H7 (cell line): ENCODE measurements at places on chromosomes 6 and 20.

DNA sequence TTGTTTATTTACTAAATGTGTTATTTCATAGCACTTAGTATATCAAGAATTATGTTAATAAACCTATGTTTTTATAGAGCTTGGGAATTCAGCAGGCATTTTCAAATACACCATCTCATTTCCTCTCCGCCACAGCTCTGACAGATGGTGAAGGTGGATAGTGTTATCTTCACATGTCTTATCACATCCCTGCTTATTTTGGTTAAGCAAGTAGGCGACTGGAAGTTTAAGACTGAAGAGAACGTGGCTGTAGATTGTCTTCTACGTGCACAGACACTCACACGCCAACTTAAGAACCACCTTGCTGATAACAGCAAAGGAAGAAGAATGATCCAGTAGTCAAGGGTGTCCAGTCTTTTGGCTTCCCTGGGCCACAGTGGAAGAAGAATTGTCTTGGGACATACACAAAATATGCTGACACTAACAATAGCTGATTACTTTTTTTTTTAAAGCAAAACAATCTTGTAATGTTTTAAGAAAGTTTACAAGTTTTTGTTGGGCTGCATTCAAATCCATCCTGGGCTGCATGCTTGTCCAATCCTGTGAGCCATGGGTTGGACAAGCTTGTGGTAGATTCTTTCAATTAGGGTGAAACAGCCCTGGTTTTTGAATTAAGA is 43.3 kb upstream of the SCGN start:
- no peak for DNase-seq

DNA sequence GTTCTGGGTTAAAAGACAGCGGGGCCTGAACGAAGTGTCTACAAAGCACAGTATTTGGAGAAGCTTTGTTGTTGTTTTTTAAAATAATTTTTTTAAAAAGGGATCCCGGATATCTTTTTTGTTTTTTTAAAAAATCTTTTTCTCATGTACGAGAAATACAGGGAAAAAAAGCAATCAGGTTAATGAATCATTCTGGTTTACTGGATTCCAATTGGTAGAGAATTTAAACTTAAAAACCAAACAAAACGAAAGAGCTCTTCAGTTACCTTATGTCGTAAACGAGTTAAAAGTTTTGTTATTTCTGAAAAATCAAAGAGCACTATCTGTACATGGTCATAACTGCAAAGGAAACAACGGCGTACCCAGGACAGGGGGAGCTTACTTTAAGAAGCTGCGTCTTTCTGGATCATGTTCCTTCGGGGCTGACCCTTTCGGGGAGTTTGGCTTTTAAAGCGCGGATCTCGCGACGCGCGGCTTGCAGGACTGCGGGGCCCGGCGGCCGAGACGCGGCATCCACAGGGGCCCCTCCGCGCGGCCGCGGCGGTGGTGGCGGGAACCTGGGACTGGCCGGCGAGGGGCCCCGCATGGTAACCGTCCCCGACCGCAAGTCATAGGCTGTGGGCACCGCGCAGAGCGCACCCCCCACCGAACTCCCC is 927 bp downstream of the IL20RA start:
- DNase-seq: no peak

GRCh38 chr20:4067600-4068261 is 52.4 kb upstream of the RNF24 start:
- DNase-seq: no peak

DNA sequence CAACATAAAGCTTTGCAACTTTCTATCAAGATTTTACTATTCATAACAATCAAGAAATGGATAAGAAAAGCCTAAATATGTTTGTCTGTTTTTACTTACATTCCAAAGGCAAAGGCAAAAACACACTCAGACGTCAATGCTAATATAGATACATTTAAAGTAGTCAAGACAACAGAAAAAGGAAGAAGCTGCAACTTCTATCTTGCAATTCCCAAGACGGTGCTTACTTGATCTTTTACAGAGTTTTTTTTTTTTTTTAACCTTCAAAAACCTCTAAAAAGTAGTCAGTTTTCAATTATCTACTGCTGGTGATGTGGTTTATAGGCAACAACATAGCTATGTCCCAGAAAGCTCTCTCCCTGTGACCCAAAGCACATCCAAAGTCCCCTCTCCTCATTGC is 58.1 kb downstream of the EPB41L2 start:
- DNase-seq: no peak

- DNase-seq: no peak
Measured at GRCh38 chr20:57465486-57465885, 59.5 kb downstream of the CTCFL start.
